Stimulated activated CD4-positive, alpha-beta T cell treated with anti-CD3 and anti-CD28 coated beads, Interleukin-4, amount 100 ng/mL, for 24 hours (primary cell): ENCODE measurements at places on chromosomes 1 and 21.
A peak's percentile ranks its signal among the peaks of the same experiment; 100 is the strongest.

DNA sequence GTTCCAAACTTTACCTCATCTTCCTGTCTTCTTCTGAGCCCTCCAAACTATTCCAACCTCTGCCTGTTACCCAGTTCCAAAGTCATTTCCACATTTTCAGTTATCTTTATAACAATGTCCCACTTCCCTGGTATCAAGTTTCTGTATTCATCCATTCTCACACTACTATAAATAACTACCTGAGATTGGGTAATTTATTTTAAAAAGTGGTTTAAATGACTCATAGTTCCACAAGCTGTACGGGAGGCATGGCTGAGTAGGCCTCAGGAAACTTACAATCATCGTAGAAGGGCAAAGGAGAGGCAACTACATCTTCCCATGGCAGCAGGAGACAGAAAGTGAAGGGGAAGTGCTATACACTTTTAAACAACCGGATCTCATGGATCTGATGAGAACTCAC is 428.5 kb upstream of the RGS18 start:
- no peak for DNase-seq

DNA sequence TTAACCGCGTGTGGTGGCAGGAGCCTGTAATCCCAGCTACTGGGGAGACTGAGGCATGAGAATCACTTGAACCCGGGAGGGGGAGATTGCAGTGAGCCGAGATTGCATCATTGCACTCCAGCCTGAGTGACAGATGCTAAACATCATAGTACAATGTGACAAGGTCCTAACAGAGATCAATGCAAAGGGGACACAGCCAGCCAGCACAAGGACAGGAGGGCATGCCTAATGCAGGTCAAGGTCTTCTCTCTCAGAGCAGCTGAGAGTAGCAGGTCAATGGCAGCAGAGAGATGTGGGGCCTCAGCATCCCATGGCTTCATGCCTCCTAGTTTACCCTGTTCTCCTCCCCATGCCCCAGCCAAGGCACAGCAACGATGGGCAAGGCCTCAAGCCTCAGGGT is 3.0 kb upstream of the SMIM11 start:
- DNase-seq, result no peak

GRCh38 chr21:17903929-17904639 is 84.9 kb upstream of the C21orf91 start:
- DNase-seq, result no peak

DNA sequence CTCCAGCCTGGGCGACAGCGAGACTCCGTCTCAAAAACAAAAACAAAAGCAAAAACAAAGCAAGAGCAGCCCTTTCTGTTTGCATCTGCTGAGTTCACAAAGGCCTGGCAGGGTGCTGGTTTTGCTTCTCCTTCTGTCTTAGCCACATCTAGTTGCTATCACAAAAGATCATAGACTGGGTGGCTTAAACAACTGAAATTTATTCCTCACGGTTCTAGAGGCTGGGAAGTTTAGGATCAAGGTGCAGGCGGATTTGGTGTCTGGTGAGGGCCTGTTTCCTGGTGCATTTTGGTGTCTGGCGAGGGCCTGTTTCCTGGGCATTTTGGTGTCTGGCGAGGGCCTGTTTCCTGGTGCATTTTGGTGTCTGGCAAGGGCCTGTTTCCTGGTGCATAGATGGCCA is 471.3 kb downstream of the CAMTA1 start:
- no peak for DNase-seq

GRCh38 chr1:183024317-183025009 is 1.2 kb downstream of the LAMC1 start:
- no peak for DNase-seq

DNA sequence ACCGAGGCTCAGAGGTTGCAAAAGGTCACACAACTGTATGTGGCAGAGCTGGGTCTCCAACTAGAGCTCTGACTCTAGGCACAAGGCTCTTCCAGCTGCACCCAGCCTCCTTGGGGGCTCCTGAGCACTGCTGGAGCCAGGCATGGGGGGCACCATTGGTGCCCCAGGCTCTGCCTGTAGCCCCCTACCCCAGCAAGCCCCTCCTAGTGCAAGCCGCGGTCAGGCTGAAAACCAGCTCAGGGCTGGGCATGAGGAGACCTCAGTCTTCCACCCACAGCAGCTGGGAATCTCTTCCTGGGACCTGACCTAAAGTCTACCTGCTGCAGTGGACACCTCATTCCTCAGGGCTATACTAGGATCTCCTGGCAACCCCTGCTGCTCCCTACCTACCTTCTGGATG is 14.6 kb downstream of the TNNT2 start:
- DNase-seq, result no peak

DNA sequence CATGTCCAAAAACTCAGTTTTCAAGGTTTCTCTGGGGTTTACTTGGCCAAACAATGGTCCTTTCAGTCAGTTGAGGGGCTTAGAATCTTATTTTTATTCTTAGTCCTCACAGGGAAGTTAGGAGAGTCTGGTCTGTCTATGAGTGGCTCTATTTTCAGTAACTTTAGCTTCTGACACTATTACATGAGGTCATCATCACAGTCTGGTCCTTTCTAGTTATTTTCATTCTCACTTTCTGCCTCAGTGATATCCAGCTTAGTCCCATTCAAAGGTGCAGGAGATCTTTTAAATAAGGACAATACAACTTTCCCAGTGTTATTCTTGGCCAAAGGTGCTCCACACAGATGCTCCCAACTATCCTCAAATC is 30.0 kb upstream of the FGGY start:
- no peak for DNase-seq

DNA sequence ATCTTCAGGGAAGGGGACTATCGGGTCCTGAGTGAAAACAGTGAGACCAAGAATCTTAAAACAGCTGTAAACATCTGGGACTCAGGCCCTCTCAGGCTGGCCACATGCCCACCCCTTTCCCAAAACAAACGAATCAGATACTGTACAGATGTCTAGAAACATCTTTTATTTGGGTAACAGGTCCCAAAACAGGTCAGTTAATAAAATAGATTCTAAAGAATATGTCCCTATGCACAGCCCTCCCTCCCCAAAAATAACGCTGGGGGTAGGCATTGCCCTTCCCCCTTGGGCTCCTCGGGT is 499 bp upstream of the CRTC2 start:
- no peak for DNase-seq

- DNase-seq, result peak; percentile 58
Observed at GRCh38 chr1:78003882-78004718, 639 bp upstream of the DNAJB4 start.

DNA sequence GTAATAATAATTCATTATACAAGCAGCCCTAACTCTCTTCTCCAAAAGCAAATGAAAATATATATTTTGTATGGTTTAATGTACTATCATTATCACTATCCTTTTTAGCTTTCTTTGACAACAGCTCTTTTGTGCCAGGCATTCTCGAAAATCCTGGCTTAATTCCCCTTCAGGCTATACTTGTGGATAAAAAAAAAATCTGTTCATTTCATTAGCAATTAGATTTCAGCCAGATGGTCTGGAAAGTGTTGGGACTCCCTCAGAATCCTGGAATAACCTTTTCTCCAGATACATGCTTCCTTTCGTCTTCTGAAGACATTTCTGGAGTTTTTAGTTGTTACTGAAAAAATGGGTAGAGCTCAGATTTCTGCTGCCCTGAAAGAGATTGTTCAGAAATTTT is 83.4 kb upstream of the PLPPR4 start:
- no peak for DNase-seq

DNA sequence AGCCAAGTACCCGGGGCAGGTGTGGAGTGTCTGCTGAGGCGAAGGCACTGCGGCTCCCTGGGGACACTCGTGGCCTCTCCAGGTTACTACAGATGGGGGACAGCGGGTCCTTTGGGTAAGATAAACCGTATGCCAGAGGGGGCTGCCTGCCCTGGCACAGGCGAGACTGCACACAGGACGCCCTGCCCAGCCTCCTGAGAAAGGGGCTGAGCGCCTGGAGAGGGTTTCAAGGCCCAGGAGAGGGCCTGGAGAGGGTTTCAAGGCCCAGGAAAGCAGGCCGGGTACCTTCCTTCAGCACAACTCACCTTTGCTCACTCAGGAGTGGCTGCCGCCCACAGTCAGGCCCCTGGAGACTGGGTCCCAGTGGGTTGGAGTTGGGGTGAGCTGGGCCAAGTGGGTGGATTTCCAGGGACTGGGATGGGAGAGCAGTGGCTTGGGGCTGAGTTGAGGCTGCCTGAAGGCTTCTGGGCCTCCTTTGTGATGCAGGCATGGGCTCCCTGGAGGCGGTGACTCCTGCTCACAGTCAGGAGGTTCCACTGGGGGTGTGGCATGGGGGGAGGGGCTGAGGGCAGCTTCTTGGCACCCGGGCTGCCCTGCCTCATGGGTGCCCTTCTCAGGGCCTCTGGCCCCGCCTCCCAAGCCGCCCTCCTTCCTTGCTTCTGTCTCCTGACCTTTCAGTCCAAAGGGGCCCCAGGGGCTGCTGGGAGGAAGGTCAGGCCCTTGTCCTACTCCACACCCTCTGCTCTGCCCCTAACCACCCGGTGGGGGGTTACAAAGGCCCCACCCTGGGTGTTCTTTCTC is at the start of gene MMEL1:
Gene MMEL1, minus strand, starts transcription at position 456 of the 801 bp plus-strand sequence. CDS start 3,532 bp downstream, outside the sequence.
- no peak for DNase-seq

- no peak for DNase-seq
Observed at GRCh38 chr1:240712014-240712731, 100.2 kb upstream of the GREM2 start.

DNA sequence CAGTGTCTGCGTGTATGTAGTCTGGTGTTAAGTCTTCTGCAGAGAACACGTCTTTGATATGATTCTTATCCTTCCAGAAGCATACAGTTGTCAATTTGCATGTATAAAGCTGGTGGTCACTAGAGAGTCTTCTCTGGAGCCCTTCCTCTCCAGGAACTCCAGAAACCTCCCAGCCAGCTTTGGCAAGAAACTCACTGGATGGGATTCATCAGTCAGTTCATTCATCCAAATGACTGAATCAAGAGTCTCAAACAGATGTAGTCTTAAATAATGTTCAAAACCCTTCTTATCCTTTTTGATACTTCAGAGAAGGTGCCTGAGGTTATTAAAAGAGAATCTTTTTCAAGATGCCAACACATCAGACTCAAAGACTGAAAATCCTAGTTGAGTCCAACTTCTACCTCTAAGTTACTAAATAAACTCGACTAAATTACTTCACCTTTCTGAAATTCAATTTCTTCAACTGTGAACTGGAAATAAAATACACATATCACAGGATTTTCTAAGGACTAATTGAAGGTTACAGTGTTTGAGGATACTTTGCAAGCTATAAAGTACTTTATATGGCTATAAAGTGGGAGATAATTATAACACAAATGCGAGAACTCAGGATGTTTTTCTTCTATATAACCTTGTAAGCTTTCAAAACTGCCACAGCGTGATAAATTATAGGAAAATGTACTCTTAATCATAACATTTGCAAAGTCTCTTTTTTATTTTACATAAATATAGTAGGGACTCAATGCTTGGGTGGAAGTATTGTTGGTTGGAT is 252.4 kb downstream of the FGGY start:
- DNase-seq, result no peak

- no peak for DNase-seq
Observed at GRCh38 chr1:24343412-24344089, 24.4 kb downstream of the GRHL3 start.

GRCh38 chr1:112460615-112461014 is 48.1 kb upstream of the WNT2B start:
- DNase-seq, result no peak

GRCh38 chr1:161955606-161956005 is 68.1 kb downstream of the OLFML2B start:
- no peak for DNase-seq

DNA sequence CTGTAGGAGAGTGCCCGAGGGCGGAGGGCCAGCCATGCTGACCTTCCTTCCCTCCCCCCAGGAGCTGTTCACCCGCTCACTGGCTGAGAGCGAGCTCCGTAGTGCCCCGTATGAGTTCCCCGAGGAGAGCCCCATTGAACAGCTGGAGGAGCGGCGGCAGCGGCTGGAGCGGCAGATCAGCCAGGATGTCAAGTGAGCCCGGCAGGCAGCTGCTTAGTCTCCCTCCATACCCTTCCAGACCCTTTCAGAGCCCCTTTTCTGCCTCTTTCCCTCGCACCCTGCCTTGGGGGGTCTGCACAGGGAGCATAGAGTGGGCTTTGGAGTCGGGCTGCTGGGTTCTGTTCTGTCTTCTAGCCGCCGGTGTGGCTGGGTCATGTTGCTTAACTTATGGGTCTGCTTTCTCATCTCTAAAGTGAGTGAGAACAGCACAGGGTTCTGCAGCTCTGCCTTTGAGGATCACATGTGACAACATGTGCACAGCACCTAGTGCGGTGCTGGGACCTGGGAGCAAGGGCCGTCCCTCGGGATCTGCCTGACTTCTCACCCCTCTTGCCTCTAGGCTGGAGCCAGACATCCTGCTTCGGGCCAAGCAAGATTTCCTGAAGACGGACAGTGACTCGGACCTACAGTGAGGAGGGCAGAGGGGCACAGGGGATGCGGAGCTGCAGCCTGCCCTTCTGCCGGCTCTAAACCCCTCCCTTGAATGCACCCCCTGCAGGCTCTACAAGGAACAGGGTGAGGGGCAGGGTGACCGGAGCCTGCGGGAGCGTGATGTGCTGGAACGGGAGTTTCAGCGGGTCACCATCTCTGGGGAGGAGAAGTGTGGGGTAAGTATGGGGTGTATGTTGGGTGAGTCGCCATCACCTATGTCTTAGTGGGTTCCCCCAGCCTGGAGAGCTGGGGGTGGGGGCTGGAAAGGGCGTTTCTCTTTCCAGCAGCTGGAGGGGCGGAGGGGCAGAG is 6.2 kb downstream of the AMPD2 start:
- no peak for DNase-seq

GRCh38 chr1:156119503-156120209 is 5.1 kb downstream of the LMNA start:
- no peak for DNase-seq

GRCh38 chr1:107405236-107405635 is 264.4 kb downstream of the NTNG1 start:
- DNase-seq, result no peak

DNA sequence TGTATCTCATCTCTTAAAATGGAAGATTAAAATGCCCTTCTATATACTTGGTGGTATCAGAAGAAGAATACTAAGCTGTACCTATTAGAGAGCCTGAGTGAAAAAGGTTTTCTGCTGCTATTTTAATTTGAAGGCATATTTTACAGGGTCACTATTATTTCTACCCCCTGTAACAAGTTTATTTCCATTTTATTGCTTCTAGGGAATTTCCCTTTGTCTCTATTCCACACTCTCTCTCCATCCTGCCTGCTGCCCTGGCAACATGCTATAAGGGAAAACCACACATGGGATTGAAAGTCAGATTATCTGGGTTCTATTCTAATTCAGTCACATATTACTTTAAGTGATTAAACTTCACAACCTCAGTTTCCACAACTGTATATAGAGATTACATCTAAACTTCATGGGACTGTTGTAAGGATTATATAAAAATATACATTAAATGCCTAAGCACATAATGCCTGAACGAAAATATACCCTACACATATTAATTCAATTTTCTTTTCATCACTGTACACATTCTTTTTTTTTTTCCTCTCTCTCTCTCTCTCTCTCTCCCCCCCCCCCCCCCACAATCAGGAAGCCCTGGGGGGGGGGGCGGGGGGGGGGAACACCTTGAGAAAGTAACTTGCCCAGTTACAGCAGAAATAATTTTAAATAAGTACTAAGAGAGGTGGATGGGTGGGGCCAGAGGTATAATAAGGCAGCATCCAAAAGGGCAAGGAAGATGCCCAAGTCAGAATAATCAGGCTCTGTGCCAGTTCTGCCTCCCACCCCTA is 51.5 kb downstream of the LUZP1 start:
- DNase-seq, result no peak

GRCh38 chr1:167052389-167052788 is 37.8 kb downstream of the GPA33 start:
- no peak for DNase-seq

- DNase-seq, result no peak
Observed at GRCh38 chr1:6512245-6512907, 20.9 kb upstream of the PLEKHG5 start.
